Left forelimb (tissue), 1 donor: ENCODE measurements at places on chromosomes 6 and 20.

- DNase-seq, result no peak
These were observed 8.8 kb downstream of the PPIL1 start for GRCh38 chr6:36865835-36866234.

DNA sequence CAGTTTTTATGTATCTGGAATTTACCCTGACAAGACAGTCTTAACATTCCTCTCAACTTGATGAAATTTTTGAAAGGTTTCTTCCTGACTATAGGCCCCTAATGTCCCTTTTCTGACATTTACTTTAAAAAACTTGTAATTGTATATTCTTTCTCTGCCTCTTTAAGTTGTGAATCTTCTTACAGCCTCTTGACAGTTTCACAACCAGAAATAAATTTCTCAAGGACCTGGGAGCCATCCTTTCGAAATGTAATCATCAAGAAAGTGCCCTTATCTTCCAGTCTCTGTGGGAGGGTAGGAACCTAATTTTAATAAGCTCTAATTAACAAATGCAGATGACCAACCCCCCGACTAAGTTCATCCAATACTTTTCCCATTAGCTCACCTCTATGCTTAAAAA is 403.6 kb upstream of the GJE1 start:
- no peak for DNase-seq

- DNase-seq, result no peak
These were observed 540.0 kb upstream of the JARID2 start for GRCh38 chr6:14705841-14706377.

GRCh38 chr20:52589251-52589812 is 382.8 kb upstream of the TSHZ2 start:
- DNase-seq, result no peak

DNA sequence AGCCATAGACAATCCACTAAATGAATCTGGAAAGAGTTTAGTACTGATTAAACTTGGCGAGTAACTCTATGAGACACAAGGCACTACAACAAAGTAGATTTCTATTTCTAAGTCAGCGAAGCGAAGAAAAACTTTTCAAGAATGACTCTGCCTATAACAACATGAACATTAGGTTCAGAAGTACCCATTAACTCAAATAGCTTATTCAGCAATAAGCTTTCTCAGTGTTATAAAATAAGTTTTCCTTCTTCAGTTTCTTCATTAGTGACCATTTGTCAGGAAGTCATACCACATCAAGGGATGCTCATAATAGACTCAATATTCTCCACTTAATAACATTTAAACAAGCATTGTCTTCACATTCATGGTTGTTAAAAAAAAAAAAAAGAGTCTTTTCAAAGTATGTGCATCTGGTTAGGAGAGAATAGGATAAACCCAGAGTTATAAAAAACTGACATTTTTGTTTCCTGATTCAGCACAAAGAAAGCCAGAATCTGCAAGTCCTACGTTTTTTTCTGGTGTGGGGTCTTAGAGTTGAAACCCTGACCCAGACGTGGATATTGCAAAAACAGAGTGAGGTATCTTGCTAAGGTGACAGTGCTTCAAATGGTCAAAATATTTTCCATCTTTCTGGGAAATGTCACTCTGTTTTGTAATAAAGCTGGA is 148.2 kb upstream of the PREP start:
- no peak for DNase-seq

- no peak for DNase-seq
These were observed 16.1 kb downstream of the GHRH start for GRCh38 chr20:37245216-37246150.

DNA sequence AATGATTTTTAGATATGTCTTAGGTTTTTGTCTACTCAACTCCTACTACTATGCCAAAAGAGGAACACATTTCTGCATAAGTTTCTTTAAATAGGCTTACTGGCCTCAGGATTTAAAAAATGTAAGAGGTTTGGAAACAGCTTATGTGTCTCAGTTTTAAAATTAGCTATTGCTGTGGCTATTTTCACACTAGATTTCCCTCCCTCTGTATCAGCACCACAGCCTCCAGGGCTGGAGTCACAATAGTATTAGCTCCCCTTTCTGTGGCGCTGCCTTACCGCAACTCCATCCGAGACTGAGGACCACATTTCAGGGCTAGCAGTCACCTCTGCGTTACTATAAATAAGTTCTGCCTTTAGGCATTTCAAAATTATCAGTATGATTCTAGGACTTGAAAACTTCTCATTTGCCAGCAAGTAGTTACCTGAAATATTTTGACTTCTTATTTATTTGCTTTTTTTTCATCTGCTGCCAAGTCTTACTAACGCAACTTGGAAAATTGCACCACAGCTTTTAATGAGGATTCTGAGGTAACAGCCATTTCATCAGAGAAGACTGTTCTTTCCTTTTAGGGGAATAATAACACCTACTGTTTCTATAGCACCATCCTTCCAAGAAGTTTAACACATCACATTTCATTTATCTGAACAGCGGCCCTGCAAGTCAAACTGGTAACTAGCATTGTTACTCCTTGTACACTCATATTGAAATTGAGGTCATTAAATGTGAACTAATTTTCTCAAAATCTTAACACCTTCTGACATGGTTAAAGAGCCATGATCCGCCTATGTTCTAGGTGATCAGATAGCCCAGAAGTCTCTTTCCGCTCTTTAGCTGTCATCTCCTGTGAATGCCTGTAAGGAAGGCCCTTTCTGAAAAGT is 105.9 kb downstream of the GJA10 start:
- DNase-seq, result no peak

DNA sequence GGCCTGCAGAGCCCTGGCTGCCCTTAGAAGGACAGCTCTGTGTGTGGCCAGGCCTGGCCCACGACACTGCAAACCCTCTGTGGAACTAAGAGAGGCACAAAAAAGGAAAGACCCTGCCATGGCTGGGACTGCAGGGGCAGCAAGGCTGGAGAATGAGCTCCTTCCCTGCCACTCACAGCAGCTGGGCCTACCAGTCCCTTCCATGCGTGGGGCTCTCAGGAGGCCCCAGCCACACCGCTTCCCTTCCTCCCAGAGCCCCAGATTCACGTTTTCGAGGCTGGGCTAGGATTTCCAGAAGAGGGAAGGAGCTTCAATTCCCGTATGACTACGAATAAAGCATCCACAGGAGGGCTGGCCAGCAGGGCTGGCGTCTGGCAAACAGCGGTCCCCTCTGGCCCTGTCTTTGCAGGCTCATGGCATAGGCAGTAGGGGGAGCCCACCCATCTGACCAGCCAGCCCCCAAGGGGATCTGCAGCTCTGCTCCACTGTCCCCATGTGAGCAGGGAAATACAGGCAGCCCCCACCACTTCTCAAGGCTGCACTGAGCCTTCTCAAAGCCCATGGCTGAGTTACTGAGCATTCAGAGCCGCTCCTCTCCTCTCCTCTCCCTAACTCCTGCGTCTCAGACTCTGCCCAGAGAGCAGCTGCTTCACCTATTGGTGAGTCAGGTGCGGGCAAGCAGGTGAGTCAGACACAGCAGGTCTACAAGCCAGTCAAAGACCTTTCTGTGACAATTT is 53.1 kb downstream of the NINL start:
- no peak for DNase-seq

- no peak for DNase-seq
These were observed 1153.1 kb upstream of the GJE1 start for GRCh38 chr6:140979642-140980091.

DNA sequence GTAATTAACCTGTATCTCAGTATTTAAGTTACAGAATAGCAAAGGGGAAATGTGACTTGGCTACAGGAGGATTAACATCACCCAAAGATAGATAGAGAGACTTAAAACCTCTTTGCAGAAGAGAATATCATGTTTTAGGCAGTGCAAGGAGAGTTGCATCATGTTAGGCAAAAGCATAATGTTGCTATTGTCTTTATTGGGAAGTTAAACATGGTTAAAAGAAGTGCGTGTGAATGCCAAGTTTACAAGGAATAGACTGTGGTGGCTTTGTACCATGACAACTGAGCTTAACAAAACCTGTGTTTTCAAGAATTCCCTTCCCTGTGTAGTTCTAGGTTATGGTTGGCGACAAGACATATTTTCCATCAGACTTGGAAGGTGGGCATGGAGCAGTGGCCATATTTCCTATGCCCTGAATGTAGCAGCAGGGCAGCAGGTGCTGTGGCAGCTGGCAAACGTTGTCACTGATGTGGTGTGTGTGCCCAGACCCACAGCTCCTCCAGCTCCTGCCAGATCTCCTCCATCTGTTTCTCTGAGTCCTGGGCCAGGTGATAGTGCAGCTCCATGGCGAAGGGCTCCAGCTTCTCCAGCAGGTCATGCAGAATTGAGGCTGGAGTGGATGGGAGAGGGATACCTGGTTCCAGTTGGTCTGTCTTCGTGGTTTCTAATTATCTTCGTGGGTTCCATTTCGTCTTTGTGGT is 163.3 kb downstream of the QRSL1 start:
- no peak for DNase-seq

DNA sequence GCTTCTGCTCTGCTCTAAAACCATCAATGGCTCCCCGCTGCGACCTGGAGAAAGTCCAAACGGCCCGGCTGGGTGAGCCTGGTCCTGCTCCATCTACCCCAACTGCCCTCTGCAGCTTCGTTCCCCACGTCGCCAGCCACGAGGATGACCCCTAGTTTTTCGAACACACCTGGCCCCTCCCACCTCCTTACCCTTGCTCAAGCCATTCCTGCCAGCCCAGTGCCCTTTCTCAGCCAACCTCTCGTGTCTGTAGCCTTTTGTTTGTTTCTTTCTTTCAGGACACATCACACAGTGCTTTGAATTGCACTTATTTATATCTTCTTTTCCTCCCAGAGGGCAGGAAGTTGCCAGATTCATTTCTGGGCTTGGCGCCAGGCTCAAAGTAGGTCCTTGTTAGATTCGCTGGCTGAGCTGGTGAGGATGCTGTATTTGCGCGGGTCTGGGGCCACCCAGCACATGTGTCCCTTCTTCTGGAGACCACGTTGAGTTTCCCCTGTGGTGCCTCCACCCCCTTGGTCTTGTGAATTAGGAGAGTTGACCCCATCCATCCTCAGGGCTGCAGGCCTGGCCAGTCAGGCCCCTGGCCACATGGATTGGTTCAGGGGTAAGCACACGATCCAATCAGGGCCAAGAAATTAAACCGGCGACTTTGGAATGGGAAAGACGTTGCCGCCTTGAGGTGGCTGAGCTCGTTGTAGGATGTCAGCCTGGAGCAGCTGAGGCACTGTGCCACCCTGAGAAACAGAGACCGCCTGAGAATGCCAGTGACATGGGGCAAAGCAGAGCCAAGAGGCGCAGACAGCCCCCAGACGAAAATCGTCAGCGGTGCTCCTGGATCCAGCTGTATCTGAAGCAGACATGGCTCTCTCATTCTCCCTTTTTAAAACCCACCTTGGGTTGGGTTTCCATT is 156.0 kb downstream of the CEBPB start:
- no peak for DNase-seq

DNA sequence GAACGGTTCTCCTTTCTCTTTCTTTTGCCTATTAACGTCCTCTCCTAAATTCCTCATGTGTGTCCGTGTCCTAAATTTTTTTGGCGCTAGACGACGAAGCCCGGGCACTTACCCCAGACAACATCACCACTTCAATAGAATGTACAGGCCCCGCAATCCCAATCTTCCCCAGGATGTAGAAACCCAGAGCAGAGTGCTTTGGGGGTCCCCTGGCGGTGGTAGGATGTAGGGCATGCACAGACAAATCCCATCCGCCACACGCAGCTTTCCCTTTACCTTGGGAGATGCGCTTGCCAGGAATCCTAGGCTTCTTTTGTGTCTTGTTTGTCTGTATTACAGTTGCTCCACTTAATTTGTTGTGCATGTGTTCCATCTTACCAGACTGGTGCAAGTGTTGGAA is 417.3 kb upstream of the ARID1B start:
- DNase-seq, result no peak

DNA sequence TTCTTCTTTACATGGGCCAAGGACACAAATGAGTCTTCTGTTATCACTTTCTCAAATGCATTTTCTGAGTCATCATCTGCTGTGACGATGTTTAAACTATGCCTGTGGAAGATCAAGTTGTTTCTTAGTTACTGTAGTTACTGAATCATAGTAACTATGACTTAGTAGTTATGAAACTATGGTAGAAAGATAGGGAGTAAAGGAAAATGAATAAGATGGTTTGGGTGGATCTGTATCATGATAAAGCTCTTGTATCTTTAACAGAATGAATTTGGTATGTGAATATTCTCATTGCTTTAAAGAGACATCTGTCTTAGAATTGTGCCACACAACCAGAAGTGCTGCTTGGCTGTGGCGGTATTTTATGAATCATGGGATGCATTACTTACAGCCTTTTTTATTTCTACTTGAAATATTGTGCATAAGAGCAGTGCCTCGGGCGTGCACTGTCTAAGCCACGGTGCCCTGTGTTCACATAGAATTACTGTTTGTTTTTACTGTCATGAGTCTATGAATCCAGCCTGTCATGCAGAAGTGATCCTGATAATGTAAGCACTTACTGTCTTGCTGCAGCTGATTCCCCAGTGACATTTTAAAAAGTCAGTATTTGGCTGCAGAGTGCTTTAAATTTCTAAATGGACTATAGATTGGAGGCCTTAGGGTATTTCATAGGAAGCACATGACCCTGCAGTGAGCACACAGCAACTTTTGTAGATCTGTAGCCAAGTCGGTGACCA is 215.2 kb downstream of the TMEM242 start:
- DNase-seq, result no peak

DNA sequence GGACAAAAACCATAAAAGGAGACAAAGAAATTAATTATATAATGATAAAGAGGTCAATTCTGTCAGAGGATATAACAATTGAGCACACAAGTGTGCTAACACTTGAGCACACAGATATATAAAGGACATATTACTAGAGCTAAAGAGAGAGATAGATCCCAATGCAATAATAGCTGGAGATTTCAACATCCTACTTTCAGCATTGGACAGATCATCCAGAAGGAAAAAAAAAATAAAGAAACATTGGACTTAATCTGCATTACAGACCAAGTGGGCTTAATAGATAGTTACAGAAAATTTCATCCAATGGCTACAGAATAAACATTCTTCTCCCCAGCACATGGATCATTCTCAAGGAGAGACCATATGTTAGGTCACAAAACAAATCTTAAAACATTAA is 9.9 kb downstream of the VNN1 start:
- no peak for DNase-seq

DNA sequence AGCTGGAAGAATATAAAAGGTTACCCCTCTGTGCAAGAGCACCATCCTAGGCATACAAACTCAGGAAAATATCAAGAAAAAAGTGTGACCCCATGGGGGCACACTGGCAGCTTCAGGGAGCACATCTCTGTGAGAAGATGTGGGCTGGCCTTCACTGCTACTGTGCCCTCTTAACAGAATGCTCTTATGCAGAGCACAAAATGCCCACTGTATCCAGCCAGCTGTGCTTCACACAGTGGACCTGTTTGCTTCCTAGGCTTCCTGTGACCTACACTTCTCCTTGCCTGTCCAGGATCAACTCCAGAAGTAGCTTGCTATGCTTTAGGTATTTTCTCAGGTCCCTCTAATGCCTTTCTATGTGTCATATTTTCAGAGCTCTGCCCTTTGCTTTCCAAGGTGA is 380.2 kb upstream of the MMS22L start:
- no peak for DNase-seq

GRCh38 chr6:34546551-34547321 is 9.4 kb downstream of the SPDEF start:
- DNase-seq, result no peak

GRCh38 chr6:112539355-112539754 is 192.2 kb downstream of the RFPL4B start:
- no peak for DNase-seq
